Glomerular endothelial cell (primary cell): ENCODE measurements at places on chromosomes 2 and 18. TPM values are rescaled to one million over a fixed set of nuclear protein-coding genes. Genes with fewer than 3 reads are reported as not detected.

The MROH2A gene
- total RNA-seq: not detected in 2 replicates

DNA sequence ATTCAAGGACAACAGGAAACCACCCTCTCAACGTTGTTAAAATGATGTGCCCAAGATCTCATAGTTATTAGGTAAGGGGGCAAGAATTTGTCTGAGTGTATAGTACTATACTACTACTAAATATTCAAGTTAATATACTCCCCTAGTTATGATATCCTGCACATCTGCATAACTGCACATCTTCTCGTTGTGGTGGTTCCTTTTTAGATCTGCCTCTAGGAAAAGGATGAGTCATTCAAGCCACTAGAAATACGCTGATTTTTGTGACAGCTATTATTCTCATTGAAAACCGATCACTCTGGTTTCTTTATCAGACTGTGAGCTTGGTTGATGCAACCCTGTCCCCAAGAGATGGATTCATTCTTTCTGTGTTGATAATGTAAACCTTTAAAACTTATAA, 1067.0 kb upstream of the FANCL start:
- no peak for DNase-seq

GRCh38 chr2:88875736-88876135, 184.3 kb downstream of the RPIA start:
- no peak for DNase-seq

DNA sequence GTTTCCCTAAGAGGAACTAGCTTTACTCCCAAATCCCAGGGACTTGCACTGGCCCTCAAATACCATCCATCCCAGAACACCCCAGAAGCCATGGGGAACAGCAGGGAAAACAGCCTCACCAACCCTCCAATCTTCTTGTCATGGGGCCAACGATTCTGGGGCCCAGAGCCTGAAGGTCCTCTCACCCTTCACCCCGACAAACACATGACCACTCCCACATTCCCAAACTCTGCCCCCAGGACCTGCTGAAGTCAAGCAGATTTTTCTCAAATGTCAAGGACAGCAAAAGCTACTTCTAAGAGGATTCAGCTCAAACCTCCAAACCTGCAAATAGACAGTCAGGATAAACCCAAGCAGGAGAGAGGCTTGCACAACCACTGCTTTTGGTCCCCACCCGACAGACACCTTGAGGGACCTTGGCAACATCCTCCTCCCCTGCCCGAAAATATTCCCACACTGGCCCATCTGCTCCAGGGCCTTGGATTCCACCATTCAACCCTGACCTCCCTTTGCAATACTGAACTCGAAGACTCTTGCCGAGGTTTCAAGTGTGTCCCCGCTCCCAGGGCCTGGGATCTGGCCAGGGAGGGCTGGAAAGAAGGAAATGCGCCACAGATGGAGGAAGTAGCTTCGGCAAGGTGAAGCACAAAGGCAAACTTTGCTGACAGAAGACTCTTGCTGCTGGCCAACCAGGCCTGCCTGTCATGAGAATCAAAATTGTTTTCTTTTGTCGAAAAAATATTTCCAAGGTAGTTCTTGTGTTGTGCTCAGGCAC, 143.3 kb downstream of the ZFP36L2 start:
- no peak for DNase-seq

DNA sequence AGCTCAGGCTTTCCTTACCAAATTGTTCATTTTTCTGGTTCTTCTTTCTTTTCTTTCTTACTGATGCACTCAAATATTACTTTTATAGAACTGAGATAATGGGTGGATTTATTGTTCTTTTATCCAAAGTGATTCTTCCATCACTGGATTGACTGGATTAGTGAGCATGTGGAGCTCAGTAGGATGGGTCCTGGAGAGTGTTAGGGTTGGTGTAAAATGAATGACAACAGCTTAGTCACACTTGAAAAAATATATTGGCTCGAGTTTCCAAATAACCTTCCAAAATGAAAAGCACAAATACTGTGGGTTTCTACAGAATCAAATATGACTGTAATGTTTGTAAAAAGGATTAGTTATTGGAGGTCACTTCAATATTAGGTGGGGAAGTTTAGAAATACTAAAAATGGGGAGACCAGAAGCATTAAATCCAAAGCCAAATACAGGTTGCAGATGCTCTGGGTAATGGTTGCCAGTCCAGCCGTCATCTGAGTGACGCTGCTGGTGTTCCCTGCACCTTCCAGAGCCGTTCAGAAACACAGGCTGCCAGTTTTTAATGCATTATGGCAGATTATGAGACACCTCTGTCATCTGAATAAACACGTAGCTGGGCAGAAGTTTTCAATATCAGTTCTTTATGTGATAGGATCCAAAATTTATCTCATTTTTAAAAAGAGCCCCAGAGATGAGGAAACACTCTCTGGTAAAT, 294.8 kb upstream of the NRP2 start:
- DNase-seq: no peak

The CBLN2 gene
- 0.47 TPM in 1 of 2 replicates, not detected in the other for total RNA-seq

The MYO7B gene
- total RNA-seq: 0.05 and 1.2 TPM in 2 replicates

The RAB6C gene
- not detected in 2 replicates for total RNA-seq

GRCh38 chr2:74293191-74293991, 49.8 kb downstream of the SLC4A5 start:
- DNase-seq: no peak

The PDE6D gene
- total RNA-seq: 29.5 and 32.6 TPM in 2 replicates

- no peak for DNase-seq
Measured at GRCh38 chr2:224127871-224128501, 88.9 kb upstream of the SERPINE2 start.

- DNase-seq: no peak
Measured at GRCh38 chr2:146415291-146415690, 1429.5 kb upstream of the ACVR2A start.

DNA sequence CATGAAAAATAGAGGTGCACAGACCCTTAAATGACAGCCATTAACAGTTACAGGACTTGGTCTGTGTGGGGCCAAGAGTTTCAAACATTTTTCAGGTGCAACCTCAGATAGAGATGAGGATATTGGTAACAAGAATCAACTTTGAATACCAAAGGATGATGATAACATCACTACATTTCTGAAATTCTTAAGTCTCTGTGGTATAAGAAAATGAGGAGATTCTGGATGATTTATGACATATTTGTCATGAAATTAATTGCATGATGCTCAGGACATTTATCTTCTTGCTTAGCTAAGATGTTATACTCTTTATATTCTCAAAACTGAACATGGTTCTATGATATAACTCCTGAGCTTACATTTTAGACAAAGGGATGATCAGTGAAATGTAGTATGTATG, 471.8 kb upstream of the CWC22 start:
- no peak for DNase-seq

DNA sequence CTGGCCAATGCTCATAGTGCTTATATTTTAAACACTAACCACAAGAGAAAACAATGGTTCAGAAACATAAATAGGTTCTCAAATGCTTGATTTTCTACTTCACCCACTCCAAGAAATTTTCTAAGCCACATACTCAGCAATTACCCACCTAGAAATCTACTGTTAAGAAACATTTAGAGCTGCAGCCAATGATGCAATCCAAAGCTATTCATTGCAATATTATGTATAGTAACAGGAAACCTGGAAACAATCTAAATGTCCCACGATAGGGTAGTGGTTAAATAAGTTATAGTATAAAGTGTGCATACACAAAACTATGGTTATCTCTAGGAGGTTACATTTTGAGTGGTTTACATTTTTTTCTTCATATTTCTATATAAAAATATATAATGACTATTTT, 5.7 kb downstream of the FAM237A start:
- DNase-seq: no peak

DNA sequence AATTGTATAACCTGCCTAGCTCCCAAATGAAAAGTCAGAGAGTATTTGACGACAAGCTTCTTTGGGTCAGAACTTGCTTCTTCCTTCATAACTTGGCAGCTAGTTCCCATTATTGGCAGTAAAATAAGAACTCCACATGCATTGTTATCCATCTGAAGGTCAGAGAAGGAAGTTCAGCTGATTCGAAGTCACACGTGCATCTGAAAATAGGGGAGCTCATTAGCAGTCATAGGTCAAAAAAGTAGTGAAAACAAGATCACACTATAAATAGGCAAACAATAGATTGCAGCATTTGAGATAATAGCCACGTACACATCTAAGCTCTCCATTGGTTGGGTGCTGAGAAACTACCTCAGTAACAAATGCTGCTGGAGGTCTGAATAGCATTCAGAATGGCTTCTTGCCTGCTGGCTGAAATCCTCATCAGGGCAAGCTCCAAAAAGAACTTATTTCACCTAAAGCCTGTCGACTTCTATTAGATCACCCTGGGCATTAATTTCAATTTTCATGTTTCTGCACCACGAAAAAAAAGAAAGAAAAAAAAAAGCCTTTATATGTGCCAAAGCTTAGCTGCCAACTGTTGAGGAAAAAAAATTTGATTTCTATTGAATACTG, 1492.9 kb upstream of the CELF4 start:
- peak; percentile 23 for DNase-seq

The REG3A gene
- total RNA-seq: not detected in 2 replicates

The NEB gene
- total RNA-seq: 0.44 and 1.5 TPM in 2 replicates

DNA sequence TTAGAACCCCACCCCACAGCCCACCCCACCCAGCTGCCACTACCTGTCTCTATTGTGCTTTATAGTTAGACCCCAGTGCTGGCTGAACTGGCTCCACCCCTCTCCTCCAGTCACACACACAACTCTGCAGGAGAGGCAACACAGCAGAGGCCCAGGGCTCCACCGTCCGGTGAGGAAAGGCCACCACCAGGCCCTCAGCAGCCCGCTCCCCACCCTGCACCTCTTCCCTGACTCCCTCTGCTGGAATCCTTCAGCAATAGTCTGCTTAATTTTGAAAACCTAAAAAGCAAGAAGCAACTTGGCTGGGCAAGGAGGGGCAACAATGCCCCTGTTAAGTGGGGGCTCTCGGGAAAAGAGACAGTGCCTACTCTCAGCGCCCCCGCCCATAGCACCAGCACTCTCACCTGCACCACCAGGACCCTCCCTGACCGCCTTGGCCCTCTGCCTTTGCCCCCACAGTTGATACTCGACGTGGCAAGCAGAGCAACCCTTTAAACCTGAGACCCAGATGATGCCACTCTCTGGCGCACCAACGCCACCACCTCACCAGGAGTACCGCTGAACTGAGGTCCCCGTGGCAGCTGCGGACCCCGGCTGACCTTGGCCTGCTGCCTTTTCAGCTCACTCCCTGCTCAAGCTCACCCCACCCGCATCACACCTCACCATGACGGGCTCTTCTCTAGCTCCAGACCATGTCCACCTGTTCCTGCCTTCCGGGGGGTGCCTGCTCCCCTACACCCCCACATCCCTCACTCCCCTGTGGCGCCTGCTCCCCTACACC, 45.7 kb downstream of the NDUFA10 start:
- no peak for DNase-seq
